T-cell (primary cell): ENCODE measurements at places on chromosomes 1 and 21.

GRCh38 chr1:183477986-183478781, 5.9 kb downstream of the SMG7 start:
- DNase-seq, result no peak

DNA sequence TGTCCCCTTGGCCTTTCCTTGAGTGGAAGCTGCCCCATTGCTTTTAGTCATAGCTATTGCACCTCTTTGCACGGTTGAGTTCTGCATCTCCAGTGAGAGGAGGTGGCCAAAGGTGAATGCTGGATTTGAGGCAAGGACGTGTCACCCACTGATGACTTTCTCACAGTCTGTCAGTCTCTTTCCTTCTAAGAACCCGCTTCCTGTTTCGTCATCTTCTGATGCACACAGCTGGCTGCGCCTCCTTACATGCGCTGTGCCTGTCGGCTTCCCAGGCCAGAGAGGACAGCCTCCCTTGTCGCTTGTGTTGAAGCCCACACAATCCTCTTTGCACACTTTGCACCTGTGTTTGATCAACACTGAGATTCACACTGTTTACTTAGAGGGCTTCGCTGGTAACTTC, 41.8 kb upstream of the PWP2 start:
- peak; percentile 92 for DNase-seq

- no peak for DNase-seq
These were observed 32.1 kb upstream of the COL18A1 start for GRCh38 chr21:45372732-45373355.

DNA sequence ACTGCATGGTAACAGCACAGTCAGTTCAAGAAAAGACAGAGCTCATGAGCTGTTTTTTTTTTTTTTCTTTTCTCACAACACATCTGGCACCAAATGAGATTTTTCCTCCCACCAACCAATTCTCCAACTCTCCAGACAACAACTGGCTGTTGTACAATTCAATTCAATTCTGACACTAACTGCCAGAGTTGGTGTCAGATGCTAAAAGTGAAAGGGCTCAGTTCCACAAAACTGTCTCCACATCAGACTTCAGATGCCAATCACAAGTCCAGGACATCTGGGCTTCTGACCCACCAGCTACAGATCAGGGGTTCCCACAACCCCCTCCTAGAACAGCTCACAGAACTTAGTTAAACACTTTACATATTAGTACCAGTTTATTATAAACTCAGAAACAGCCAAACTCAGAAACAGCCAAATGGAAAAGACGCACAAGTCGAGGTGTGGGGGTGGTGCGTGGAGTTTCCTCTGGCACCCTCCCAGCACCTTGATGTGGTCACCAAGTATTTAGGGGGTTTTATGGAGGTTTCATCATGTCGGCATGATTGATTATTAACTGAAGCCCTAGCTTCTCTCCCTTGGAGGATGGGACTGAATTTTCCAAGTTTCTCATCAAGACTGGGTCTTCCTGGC, 39.2 kb upstream of the LRRC8D start:
- DNase-seq, result peak; percentile 75

DNA sequence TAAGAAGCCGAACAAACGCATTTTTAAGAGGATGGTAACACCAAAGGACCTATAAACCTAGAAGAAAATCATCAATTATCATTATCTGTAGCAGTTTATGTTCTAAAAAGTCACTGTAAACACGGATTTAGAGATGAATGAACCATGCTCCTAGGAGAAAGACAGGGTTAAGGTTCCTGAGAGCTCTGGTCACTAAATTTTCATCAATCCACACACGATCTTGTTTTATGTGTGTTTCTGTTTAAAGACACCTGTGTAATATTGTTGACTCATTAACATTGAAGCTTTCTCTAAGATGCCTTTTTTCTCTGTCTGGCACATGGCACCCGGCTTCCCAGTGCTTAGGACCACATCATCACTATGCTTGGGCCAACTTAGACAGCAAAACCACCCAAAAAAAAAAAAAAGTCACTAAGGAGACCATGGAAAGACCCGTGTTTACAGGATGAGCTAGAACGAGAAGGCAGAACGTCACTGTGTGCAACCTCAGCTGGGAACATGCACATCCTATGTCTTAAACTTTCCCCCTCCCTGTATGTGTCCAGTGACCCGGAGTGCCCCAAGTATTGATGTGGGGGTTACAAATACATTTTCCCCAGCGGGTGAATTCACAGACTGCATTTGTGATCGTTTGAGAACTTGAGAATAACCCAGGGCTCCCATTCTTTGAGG, 55.8 kb upstream of the PDE9A start:
- DNase-seq, result no peak

GRCh38 chr1:115705085-115705951, 63.2 kb downstream of the CASQ2 start:
- no peak for DNase-seq

DNA sequence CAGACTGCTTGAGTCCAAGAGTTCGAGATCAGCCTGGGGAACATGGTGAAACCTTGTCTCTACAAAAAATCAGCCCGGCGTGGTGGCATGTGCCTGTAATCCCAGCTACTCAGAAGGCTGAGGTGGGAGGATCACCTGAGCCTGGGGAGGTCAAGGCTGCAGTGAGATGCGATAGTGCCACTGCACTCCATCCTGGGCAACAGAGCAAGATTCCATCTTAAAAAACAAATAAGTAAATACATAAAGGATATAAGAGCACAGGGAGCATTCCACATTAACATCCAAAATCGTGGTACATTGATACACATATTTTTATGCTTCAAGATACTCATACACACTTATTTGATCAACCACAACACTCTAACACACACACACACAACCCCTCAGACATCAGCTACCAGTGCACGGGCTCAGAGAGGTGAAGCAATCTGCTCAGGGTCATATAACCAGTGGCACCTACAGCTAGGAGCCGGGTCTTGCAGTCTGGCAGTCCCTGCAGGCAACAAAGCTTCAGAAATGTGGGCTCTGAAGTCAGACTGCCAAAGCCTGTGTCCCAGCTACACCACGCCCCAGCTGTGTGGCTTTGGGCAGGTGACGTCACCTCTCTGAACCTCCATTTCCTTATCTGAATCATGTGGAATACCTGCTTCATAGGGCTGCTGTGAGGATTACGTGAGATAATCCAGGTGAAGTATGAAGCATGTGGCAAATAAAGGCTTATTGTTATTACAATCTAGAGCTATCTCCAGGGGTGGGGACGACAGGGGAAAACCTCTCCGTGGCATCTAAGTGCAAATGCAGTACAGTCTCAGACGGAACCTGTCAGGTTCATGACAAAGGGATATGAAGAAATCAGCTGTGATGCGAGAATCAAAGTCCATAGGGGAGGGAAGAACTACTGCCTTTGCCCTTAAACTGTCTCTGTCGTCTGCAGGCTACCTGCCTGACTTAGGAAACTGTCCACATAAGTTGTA, 4.8 kb upstream of the CRYBG2 start:
- peak; percentile 64 for DNase-seq

- no peak for DNase-seq
These were observed 81.3 kb downstream of the SASS6 start for GRCh38 chr1:100051401-100051800.

DNA sequence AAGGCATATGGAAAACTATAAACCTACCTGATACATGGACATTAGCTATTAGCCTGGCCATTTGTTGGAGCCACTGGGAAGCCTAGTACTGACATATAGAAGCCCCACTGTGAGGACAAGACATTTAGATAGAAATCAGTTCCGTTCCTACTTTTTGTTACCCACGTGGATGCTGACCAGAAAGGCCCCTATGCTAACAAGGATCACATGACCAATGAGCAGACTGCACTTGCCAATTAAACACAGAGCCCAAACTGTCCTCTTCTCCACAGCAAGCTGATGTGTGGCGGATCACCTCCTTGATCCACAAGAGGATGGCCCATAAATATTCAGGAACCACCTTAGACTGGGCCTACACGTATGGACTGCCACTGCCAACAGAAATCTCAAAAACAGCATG, 11.2 kb upstream of the OR6K3 start:
- DNase-seq, result no peak

DNA sequence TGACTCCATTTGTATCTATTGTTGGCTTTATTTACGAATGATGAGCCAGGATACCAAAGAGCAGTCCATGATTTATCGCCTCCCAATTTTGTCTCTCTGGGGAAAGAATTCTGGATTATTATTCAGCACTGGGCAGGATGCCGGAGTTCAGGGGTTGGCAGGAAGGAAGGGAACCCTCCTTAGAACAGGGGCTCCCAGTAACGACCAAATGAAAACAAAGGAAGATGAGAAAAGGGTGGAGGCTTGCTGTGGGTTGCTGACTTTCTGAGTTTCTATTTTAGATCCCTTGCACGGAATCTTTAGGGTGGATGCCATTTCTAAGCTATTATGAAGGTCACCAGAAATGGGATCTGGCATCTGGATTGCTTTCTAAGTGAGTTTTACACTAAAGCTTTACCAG, 231.2 kb upstream of the LYPLAL1 start:
- DNase-seq, result no peak

- no peak for DNase-seq
These were observed 47.8 kb downstream of the CHRM3 start for GRCh38 chr1:239434181-239434580.

- no peak for DNase-seq
These were observed 50.2 kb downstream of the AZIN2 start for GRCh38 chr1:33131191-33131590.

DNA sequence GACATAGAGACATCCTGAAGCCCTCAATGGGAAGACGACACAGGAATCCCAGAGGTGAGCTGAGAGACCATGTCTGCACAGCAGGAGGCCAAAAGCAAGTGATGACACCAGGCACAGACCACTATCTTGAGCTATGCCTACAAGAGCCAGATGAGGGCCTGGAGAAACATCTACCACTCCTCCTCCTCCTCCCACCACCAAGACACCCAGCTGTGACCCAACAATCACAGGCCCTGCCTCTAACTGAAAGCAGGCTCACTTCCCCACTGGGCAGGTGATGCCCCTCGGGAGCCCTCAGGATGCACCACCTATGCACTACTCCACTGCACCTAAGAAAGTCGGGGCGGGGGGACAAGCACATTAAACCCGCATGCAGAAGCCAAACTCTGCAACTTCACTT, 16.5 kb downstream of the TADA1 start:
- no peak for DNase-seq

GRCh38 chr1:19643121-19643520, 990 bp upstream of the NBL1 start:
- no peak for DNase-seq

- no peak for DNase-seq
These were observed 450 bp downstream of the SDE2 start for GRCh38 chr1:225998560-225999226.

DNA sequence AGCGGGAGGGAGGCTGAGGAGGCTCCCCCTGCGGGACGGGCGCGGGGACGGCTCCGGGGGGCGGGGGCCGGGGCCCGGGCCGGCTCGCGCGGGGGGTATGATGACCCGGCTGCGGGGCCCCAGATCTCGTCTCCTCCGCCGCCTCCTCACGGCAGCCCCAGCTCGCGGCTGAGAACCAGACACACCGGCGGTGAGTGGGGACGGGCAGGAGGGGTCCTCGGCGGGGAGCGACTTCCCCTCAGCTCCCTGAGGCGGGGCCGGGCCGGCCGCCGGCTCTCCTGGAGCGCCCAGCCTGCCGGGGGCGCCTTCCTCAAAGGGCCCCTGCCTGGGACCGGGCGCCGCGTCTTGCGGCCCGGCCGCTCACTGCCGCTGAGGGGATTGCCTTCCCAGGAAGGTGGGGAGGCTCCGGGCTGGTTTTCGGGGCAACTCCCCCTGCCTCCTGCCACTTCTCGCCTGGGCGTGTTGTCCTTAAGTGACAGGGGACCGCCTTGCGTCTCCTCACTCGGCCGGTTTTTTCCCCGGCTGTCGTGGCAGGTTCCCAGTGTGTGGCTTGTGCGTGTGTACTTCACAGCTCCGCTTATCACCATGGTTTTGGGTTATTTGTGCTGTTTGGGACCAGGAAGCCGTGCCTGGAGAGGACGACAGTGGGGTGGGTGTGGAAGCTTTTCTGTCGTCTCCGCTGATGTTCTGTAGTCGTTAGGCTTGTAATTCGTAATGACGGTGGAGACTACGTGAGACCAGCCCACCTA, 800 bp downstream of the HIPK1 start:
- DNase-seq, result peak; percentile 78

DNA sequence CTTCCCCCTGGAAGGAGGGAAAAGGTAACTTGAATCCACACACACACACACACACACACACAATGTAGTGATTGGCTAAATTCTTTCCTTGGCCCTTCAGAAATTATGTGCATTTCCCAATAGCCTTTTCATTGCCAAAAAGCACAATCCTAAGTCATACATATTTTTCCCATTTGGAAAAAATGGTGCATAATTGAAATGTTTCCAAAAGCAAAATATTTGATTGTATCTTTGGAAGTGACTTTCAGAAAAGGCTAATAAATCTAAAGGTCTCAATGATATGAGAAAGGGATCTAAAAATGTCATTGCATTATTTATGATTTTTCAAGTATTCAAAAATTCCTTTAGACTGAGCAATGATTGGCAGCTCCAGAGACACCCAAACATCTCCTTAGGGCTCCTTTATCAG, 43.5 kb upstream of the NEK7 start:
- DNase-seq, result no peak

- no peak for DNase-seq
These were observed 3.2 kb downstream of the PPP1R12B start for GRCh38 chr1:202351725-202352124.
